ENCODE measurements at places on chromosomes 12 and 14.
A peak's percentile ranks its signal among the peaks of the same experiment; 100 is the strongest.

- H3K27ac ChIP-seq, result no peak overlapping the region
- peaks cover 33% of the 10 kb centered on the region for H3K27me3 ChIP-seq
- no peaks in the 10 kb centered on the region for H3K36me3 ChIP-seq
- no peak overlapping the region for H3K4me3 ChIP-seq
Measured at GRCh38 chr12:52805000-52805399, 8.9 kb downstream of the KRT4 start.

DNA sequence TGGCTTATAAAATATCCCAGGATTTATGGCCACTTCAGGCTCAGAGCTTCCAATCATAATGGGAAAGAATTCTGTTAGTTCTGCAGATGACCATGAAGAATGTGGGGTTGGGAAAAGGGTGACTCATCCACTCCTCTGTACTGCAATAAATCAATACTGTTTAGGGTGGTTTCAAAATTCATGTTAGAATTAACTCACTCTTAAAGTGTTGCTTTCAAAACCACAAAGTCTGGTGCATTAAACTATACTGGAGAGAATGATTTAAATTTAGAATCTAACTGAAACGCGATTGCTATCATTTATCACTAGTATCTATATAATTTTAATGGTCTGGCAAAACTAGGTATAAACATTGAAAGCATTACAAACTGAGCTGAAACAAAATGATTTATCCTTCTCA, 798 bp downstream of the CCDC198 start:
- H3K27ac ChIP-seq, result no peak overlapping the region
- no peaks in the 10 kb centered on the region for H3K4me1 ChIP-seq

GRCh38 chr14:74326369-74327152, 21.7 kb upstream of the VRTN start:
- H3K36me3 ChIP-seq, result no peaks in the 10 kb centered on the region
- H3K27me3 ChIP-seq, result peaks cover 24% of the 10 kb centered on the region
- H3K27ac ChIP-seq, result no peak overlapping the region
- no peak for DNase-seq
- no peak overlapping the region for H3K4me3 ChIP-seq

- H3K27ac ChIP-seq, result no peak overlapping the region
- H3K4me1 ChIP-seq, result no peaks in the 10 kb centered on the region
- H3K36me3 ChIP-seq, result no peaks in the 10 kb centered on the region
- H3K27me3 ChIP-seq, result no peaks in the 10 kb centered on the region
- no peak overlapping the region for H3K4me3 ChIP-seq
Measured at GRCh38 chr14:98606041-98606640, 665.9 kb downstream of the BCL11B start.

- H3K27ac ChIP-seq, result no peak overlapping the region
- H3K36me3 ChIP-seq, result no peaks in the 10 kb centered on the region
- H3K4me3 ChIP-seq, result no peak overlapping the region
- DNase-seq, result no peak
Measured at GRCh38 chr12:94498698-94499097, 39.0 kb upstream of the CEP83 start.

GRCh38 chr12:52046859-52047258, 4.4 kb upstream of the NR4A1 start:
- DNase-seq, result no peak
- H3K27me3 ChIP-seq, result no peaks in the 10 kb centered on the region
- no peak overlapping the region for H3K4me3 ChIP-seq
- H3K36me3 ChIP-seq, result peaks cover 3% of the 10 kb centered on the region
- peaks cover 7% of the 10 kb centered on the region for H3K4me1 ChIP-seq

DNA sequence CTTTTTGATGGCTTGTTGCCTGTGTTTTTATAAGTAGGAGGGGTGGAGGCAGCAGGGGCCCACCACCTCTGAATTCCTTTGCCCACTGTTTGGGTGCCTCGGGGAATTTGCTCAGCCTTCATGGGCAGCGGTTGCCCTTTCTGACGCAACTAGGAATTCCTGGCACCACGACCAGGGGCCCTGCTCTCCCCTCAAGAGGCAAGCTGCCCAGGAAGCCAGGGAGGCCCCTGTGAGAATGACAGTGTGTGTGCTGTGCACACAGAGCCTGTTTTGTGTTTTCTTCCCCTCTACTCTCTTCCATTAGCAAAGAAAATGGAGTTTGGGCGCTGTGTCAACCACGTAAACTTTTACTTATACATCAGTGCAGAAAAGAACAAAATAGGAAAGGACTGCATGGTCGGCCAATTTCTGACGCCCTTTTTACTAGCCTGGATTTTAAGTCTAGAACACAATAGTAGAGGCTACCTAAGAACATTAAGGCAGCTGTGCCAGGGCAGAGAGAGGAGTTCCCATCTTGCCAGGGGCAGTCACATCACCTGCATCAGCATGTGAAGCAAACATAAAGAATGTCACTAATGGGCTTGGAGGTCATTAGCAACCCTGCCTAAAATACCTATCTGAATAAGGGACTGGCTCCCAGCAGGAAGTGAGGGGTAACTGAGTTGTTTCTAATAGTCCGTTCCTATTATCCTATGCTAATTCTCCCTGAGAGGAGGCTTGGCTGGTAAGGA, 17.9 kb upstream of the PTGR2 start:
- no peaks in the 10 kb centered on the region for H3K36me3 ChIP-seq
- no peak overlapping the region for H3K4me3 ChIP-seq
- peak; percentile 44 for DNase-seq
- no peaks in the 10 kb centered on the region for H3K27me3 ChIP-seq
- H3K27ac ChIP-seq, result peak overlapping the region; percentile 47

GRCh38 chr12:53212931-53213330, 5.9 kb upstream of the ITGB7 start:
- no peak for DNase-seq
- no peaks in the 10 kb centered on the region for H3K27me3 ChIP-seq
- H3K36me3 ChIP-seq, result peaks cover 47% of the 10 kb centered on the region

- DNase-seq, result peak; percentile 29
- no peak overlapping the region for H3K4me3 ChIP-seq
- peaks cover 3% of the 10 kb centered on the region for H3K27me3 ChIP-seq
- no peak overlapping the region for H3K27ac ChIP-seq
Measured at GRCh38 chr14:75476274-75476995, 45.8 kb upstream of the BATF start.

- peak; percentile 13 for DNase-seq
- no peaks in the 10 kb centered on the region for H3K4me1 ChIP-seq
- no peak overlapping the region for H3K27ac ChIP-seq
- peaks cover 24% of the 10 kb centered on the region for H3K27me3 ChIP-seq
Measured at GRCh38 chr14:72444701-72445100, 449.2 kb downstream of the DPF3 start.

DNA sequence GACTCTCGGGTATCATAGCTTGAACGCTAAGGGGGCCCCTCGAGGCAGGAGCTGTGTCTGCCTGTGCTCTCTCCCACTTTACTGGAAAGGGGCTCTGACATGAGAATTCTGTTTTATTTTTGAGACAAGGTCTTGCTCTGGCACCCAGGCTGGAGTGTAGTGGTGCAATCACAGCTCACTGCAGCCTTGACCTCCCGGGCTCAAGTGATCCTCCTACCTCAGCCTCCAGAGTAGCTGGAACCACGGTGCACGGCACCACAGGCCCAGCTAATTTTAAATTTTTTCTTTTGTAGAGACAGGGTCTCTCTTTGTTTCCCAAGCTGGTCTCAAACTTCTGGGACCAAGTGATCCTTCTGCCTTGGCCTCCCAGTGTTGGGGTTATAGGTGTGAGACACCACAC, 77.7 kb downstream of the PAPOLA start:
- H3K36me3 ChIP-seq, result no peaks in the 10 kb centered on the region
- H3K4me3 ChIP-seq, result no peak overlapping the region
- no peaks in the 10 kb centered on the region for H3K4me1 ChIP-seq
- H3K27me3 ChIP-seq, result peaks cover 24% of the 10 kb centered on the region
- no peak for DNase-seq

- H3K27me3 ChIP-seq, result peaks cover 23% of the 10 kb centered on the region
- H3K36me3 ChIP-seq, result no peaks in the 10 kb centered on the region
- no peak overlapping the region for H3K27ac ChIP-seq
- no peaks in the 10 kb centered on the region for H3K4me1 ChIP-seq
Measured at GRCh38 chr12:109757671-109758265, 44.1 kb downstream of the FAM222A start.

DNA sequence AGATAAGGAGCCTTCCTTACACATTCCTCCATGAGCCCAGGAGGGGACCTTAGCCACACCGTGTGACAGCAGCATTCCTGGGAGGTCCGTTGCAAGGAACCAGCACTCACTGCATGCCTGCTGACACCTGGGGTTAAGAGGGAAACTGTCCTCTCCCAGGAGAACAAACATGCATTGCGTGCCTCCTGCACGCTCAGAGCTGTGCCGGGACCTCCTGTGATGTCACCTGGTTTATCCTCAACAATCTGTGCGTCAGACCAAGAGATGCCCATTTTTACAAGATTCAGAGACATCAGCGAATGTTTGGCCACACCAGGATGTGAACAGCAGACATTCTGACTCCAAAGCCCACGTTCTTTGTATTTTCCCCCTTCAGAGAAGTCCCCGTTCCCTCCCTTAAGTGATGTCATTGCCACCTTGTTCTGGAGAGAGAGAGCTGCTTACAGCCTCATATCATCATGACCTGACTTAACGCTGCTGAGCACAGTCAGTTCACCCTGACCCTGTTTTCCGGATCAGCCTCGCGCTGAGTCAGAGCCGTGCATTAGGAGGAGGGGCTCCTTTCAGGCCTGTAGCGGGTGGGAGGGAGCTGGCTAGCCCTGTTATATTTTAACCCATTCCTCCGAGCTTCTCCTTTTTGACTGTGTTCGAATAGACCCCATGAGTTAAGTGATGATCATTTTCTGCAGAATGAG, 36.2 kb downstream of the TMEM120B start:
- H3K36me3 ChIP-seq, result peaks cover 22% of the 10 kb centered on the region
- H3K27me3 ChIP-seq, result no peaks in the 10 kb centered on the region
- H3K4me1 ChIP-seq, result peaks cover 10% of the 10 kb centered on the region
- peak; percentile 96 for DNase-seq
- peak overlapping the region; percentile 67 for H3K27ac ChIP-seq

- H3K36me3 ChIP-seq, result no peaks in the 10 kb centered on the region
- DNase-seq, result no peak
- H3K27ac ChIP-seq, result no peak overlapping the region
- peaks cover 19% of the 10 kb centered on the region for H3K4me1 ChIP-seq
- no peaks in the 10 kb centered on the region for H3K27me3 ChIP-seq
Measured at GRCh38 chr14:68611599-68611998, 181.3 kb downstream of the ZFP36L1 start.

DNA sequence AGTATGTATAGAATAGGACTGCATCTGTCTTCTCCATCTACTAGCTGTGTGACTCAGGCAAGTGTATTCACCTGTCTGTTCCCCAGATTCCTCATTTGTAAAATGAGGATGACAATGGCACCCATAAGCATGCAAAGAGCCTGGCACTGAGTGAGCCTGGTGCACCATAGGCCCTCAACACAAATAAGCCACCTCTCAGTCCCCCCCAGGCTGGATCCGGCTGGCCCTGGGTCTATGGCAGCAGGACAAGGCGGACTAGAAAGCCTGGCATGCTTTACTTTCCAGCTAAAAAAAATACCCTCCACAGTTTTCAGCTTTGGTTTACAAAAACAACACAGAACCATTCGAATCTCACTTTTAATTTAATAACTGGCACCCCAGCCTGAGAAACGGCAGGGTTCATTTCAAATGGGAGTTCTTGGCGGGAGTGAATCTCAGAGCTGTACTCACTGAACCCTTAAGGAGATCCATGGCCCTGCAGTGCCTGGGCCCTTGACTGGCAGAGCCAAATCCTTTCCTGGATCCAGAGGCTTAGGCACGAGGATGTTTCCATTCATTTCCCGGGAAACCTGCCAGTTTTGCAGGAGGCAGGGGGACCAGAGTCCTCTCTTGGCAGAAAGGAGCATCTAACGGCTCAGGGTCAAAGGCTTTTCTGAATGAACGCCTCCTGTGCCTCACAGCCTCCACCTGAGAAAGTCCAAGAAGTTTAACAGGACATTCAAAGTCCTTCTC, 17.7 kb downstream of the SYNE3 start:
- no peaks in the 10 kb centered on the region for H3K36me3 ChIP-seq
- no peaks in the 10 kb centered on the region for H3K27me3 ChIP-seq
- H3K4me1 ChIP-seq, result peaks cover 32% of the 10 kb centered on the region
